Naive thymus-derived CD8-positive, alpha-beta T cell (primary cell): ENCODE measurements at places on chromosomes 12 and 14. TPM values are rescaled to one million over a fixed set of nuclear protein-coding genes. Genes with fewer than 3 reads are reported as not detected.

- H3K27ac ChIP-seq, result no peak overlapping the region
- H3K4me3 ChIP-seq, result no peak overlapping the region
- H3K4me1 ChIP-seq, result no peaks in the 10 kb centered on the region
- no peaks in the 10 kb centered on the region for H3K27me3 ChIP-seq
- no peak for DNase-seq
Observed at GRCh38 chr12:124306686-124307555, 12.0 kb downstream of the RFLNA start.

DNA sequence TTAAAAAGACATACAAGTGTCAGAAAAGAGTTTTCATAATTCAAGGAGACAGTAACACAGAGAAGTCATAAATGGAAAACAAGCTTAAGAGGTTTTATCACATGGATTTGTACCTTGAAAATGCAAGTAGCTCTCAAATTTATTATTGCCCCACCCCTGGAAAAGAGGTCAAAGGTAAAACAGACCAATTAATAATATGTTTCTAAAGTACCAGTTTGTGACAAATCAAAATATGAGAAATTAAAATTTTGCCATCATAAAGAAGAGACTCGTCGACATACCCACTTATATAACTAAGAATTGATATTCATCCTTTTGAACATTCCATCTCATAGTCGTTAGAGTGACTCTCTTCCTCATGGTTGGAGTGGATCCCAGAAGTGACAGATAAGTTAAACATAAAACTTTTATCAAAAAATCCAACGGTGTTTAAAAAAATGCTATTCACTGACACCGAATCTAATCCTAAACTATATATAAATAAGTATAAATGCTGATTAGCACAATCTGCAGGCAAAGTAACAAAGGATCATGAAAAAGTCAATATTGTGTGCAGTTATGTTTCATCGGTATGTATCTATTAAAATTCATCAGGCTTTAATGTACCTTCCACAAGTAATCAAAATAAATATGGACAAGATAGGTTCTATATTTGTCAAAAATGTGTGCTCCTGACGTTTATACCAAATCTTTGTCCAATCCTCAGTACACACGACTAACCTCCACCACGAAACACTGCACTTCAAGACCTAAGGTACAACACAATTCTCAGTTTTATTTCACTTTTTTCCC lies 2.3 kb downstream of the CORO1C start:
- no peak overlapping the region for H3K27ac ChIP-seq
- DNase-seq, result no peak
- H3K27me3 ChIP-seq, result no peaks in the 10 kb centered on the region
- H3K4me1 ChIP-seq, result peaks cover 23% of the 10 kb centered on the region
- no peak overlapping the region for H3K4me3 ChIP-seq
- H3K36me3 ChIP-seq, result no peaks in the 10 kb centered on the region

DNA sequence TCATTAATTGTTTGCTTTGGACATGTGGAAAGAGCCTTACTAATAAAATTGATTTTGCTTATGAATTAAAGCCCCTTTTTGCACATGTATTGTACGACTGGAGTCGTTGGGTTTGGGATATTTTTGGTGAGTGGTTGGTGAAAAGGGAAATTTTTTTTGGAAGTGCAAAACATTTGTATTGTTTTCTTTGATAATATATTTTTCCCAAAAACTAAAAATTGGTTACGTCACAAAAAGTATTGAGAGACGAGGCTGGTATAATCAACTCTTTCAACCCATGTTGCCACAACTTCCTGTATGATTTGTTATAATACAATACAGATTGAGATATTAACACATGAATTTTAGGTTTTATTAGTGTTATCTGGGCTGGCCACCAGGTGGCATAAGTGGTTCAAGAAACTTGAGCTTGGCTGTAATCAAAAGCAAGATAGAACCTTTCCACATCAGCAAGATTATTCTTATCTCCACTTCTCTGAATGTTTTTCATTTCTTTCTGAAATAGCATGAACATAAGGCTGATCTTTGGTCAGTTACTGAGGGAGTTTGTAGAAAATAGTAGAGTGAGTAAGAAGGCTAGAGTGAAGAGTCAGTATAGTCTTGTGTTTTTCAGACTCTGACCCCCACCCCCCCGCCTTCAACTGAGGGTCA lies 8.7 kb downstream of the NGDN start:
- peaks cover 24% of the 10 kb centered on the region for H3K4me1 ChIP-seq
- H3K27ac ChIP-seq, result peak overlapping the region; percentile 1
- H3K4me3 ChIP-seq, result no peak overlapping the region
- no peaks in the 10 kb centered on the region for H3K27me3 ChIP-seq
- peaks cover 15% of the 10 kb centered on the region for H3K36me3 ChIP-seq

DNA sequence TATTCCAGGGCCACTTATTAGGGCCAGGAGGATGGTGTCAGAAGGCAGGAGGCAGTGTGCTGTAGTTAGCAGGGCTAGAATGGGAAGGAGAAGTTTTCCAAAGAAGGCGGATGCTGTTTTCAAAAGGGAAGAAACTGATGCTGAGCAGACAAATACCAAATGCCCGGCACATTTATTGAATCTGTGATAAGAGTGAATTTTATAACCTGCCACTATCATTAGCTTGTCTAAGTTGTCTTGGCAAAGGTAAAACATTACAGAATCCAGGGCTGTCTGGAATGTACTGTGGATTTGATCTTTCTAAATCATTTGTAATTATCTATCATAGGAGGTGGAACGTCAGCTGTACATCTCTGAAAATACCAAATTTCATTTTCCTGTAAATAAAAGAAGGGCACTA lies 40.8 kb downstream of the NDUFA12 start:
- H3K27me3 ChIP-seq, result no peaks in the 10 kb centered on the region
- no peaks in the 10 kb centered on the region for H3K36me3 ChIP-seq
- no peak overlapping the region for H3K4me3 ChIP-seq
- DNase-seq, result no peak
- no peaks in the 10 kb centered on the region for H3K4me1 ChIP-seq

DNA sequence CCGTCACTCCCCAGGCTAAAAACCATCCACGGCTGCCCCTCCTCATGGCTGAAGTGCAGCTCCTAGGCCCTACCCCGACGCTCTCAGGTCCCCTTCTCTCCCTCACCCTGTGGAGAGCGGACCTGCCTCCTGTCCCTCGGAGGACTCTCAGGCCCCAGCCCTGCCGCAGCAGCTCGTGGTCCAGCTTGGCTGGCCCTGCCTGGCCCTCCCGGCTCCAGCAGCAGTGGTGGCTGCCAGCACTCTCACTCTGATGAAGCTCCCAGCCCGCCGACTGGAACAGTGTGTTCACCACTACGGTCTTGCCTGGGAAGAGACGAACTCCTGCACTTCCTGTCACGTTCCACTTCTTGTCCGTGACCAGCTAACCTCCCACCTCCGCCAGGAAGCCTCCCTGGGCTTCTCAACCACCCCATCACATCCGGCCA lies 11.1 kb downstream of the BAG5 start:
- H3K4me3 ChIP-seq, result no peak overlapping the region
- H3K36me3 ChIP-seq, result no peaks in the 10 kb centered on the region
- no peaks in the 10 kb centered on the region for H3K27me3 ChIP-seq
- peaks cover 13% of the 10 kb centered on the region for H3K4me1 ChIP-seq
- no peak overlapping the region for H3K27ac ChIP-seq
- DNase-seq, result no peak

- H3K4me1 ChIP-seq, result peaks cover 41% of the 10 kb centered on the region
- H3K4me3 ChIP-seq, result peak overlapping the region; percentile 92
- no peak for DNase-seq
- H3K27ac ChIP-seq, result peak overlapping the region; percentile 97
Observed at GRCh38 chr14:36320897-36321381, 502 bp upstream of the MBIP start.

DNA sequence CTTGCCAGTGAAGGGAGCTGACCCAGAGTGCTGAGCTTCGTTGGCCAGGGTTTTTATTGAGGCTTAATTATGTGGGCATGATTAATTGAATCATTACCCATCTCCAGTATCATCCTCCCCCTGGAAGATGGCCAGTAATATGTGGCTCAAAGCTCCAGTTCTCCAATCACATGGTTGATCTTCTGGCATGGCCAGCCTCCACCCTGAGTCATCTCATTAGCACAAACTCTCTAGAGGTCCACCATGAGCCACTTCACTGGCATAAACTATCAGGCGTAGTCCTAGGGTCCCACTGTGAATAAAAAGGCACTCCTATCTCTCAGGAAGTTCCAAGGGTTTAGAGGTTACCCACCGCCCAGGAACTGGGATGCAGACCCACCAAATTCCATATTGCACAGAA lies 135.0 kb downstream of the ANO6 start:
- no peaks in the 10 kb centered on the region for H3K27me3 ChIP-seq
- no peak for DNase-seq
- no peak overlapping the region for H3K27ac ChIP-seq
- peaks cover 48% of the 10 kb centered on the region for H3K36me3 ChIP-seq

DNA sequence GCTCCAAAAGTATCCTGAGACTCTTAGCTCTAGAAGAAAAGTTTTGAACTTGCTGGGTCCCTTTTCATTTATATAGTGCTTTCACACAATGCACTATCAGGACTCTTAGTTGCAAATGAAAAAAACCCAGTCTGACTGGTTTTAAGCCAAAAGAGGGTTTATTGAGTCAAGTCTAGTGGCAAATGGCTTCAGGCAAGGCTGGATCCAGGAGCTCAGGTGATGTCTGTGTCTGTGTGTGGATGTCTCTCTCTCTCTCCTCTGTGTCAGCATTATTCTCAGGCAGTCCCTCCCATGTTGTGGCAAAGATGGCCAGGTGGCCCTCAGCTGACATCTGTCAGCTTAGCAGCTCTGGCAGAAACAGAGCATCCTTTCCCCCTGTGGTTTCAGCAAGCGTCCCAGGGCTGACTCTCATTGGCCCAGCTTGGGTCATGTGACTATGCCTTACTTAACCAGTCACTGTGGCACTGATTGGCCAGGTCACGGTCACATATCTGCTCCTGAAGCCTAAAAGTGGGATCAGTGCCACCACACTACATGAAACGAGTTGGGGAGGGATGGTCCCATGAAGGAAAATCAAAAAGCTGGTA lies 6.2 kb downstream of the TMEM120B start:
- no peak for DNase-seq
- peaks cover 3% of the 10 kb centered on the region for H3K4me1 ChIP-seq
- no peak overlapping the region for H3K4me3 ChIP-seq
- H3K36me3 ChIP-seq, result peaks cover 3% of the 10 kb centered on the region
- no peak overlapping the region for H3K27ac ChIP-seq

The CLEC6A gene
- not detected for total RNA-seq

The PTCSC3 gene
- not detected for total RNA-seq

The NOP9 gene
- total RNA-seq, result 21.8 TPM
